Heart left ventricle (tissue), 16 donors: ENCODE measurements at places on chromosomes 16 and 17.

GRCh38 chr17:27560668-27561067 lies 70.3 kb upstream of the LGALS9 start:
- no peak for DNase-seq

- peak; percentile 39 for DNase-seq
These were observed 174.3 kb downstream of the FOXL1 start for GRCh38 chr16:86752582-86753175.

DNA sequence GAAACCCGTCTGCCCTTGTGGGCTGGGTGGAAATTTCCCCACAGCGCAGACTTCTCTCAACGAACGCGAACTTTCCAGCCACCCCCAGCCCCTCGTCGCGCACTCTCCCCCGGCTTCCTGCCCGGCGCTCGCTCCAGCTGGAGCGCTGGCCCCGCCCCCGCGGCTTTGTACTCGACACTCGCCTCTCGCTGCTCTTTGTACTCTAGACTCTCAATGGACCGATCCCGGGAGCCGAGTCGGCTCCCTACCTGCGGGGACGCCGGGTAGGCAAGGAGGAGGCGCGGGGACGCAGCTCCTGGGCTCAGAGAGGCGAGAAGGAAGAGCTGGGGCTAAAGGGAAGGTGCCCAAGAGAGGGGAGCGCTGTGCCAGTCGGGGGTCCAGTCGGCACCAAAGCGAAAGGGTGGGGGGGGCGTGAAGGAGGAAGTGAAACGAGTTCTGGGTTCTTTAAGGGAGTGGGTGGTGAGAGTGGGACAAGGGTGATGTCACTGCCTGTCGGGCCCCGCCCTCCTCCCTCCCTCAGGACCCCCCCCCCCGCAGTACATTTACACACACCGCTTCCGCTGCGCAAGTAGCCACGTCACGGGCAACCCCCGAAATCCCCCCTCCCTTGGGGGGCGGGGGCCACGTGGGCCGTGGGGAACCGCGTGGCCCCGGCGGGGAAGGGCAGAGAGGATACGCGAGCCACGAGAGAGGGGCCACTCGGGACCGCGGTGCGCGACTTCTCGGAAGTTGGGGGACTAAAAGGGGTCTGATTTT lies 9.7 kb downstream of the KDM6B start:
- peak; percentile 86 for DNase-seq

GRCh38 chr16:20830372-20830771 lies 24.0 kb downstream of the REXO5 start:
- DNase-seq, result no peak

- DNase-seq, result no peak
These were observed 54.3 kb downstream of the RPTOR start for GRCh38 chr17:80598813-80599545.

DNA sequence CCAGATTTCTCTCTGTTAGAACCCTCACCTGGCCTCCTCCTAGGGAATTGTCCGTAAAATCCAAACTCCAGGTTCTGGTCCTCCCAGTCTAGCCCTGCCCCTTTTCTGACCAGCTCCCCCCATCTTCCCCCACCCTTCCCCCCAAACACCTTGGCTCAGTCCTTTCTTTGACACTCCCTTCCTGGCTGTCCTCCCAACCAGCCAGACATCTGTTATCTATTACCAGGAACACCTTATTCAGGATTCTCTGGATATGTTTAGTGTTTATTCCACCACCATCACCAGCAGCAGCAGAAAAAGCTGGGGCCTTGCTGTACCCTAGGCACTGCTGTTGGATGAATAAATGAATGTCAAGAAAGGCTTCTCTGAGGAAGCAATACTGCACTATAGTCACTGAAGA lies 4.0 kb upstream of the CMTM3 start:
- no peak for DNase-seq

GRCh38 chr16:77816293-77816692 lies 27.9 kb downstream of the VAT1L start:
- DNase-seq, result no peak

GRCh38 chr16:82522026-82522425 lies 104.7 kb upstream of the CDH13 start:
- no peak for DNase-seq

GRCh38 chr16:17068524-17068923 lies 402.2 kb downstream of the XYLT1 start:
- no peak for DNase-seq

DNA sequence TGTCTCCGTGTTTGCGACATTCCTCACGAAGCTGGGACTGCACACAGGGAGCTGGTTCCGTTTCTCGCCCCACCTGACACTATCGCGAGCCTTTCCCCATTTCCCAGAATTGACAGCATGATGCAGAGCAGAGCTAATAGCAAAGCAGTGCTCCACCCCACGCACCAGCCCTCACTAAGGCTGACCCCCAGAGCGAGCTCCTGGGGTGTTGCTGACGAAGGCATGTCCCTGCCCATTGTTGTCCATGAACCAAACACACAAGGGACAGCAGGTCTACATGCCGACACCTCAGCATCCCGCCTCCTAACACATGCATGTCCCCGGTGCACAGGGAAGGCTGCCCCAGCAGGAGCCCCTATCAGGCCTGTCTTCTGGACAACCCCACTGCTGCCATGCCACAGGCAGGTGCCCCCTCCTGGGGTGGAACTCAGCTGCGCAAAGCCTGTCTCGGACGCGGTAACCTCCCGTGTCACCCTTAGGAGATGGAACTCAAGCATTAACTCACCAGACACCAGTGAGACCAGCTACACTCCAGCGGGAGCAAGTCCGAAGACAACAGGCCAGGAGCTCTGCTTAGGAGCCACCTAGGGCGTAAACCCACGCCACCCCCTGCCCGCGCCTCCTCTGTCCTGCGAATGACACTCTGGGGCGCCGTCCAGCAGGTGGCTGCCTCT lies 16.9 kb upstream of the TRAP1 start:
- no peak for DNase-seq

GRCh38 chr16:57938484-57938883 lies 32.4 kb downstream of the CNGB1 start:
- DNase-seq, result no peak

DNA sequence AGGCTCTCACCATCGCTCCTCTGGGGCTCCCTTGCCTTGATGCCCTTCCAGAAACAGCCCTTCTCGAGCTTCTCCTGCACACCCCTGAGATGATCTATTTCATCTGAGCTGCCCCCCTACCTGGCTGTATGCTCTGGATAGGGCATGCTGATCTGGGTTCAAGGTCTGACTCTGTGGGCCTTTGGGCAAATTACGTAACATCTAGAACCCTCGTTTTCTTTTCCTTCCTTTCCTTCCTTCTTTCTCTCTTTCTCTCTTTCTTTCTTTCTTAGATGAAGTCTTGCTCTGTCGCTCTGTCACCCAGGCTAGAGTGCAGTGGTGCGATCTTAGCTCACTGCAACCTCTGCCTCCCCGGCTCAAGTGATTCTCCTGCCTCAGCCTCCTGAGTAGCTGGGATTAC lies 20.3 kb downstream of the TNS4 start:
- DNase-seq, result no peak
